ENCODE measurements at places on chromosomes 11 and 22.

- DNase-seq = peak; percentile 76
These were observed 23.5 kb downstream of the MUC6 start for GRCh38 chr11:1012740-1013630.

- DNase-seq = no peak
These were observed 4.1 kb downstream of the WEE1 start for GRCh38 chr11:9577556-9577955.

DNA sequence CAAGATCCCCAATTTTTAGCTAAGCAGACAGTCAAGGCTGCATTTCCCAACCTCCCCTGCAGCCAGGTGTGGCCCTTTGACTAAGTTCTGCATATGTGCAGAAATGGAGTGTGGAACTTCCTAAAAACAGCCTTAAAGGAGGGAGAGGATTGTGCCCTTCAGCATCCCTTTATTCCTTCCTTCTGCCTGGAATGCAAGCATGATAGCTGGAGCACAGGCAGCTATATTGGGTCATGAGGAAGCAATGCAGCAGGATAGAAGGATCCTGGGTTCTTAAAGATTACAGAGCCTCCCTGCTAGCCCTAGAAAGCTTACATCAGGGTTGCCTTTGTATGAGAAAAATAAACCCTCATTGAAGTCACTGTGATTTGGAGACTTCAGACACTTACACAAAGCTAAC lies 29.9 kb downstream of the FADD start:
- DNase-seq = no peak

GRCh38 chr11:1501421-1502167 lies 15.0 kb upstream of the MOB2 start:
- DNase-seq = no peak

DNA sequence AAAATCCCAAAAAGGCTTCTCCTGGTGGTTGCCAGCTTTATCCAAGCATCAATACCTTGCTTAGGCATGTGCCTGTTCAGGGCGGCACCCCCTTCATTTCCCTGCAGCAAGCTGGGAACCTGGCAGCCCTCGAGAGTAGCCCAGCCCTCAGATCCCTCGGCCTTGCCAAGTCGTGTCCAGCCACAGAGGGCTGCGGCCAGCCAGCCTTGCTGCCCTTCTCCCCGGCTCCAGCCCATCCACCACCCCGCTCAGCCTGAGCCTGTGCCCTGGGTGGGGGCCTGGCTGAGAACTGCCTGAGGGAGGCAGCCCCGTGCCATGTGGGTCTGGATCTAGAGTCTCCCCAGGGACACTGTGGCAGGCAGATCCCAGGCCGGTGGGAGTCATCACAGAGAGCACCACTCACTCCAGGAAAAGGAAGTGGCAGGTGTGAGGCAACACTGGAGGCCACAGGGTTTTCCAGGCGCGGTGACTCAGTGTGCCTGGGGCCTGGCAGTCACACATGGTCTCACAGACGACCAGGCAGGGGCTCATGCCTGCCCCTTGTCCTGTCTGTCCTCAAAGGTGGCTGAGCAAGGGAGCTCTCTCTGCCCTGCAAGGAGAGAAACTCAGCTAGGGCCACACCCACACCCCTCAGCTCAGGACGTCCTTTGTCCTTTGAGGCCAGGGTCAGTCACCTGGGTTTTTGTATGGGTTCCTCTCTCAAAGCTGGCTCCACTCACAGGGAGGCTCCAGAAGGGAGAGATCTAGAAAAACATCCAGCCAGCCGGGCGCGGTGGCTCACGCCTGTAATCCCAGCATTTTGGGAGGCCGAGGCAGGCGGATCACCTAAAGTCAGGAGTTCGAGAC lies 12.2 kb upstream of the CDC42BPG start:
- DNase-seq = no peak

- no peak for DNase-seq
These were observed 34.7 kb upstream of the WNT7B start for GRCh38 chr22:46011627-46012181.

DNA sequence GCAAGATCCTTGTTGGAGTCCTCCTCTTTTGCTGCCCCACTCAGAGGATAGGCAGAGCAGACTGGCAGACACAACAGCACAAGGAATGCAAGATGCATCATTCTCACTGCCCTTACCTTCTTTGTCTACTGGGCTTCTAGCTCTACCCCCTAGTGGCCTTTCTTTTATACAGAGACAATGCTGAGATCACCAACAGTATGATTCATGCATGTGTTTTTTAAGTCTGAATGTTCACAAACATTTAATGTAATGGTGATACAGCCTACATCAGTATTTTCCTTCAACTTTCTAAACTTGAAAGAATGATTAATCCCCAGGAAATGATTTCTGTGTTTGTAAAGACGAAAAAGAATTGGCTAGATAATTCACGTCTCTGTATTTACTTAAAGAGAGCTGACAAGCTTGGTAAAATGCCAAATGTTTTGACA lies at the start of gene MMP10:
MMP10 (minus strand) TSS at position 138 of the 428 bp plus-strand sequence; CDS start at position 101, 37 bp downstream.
- DNase-seq = no peak

- no peak for DNase-seq
These were observed 25.6 kb downstream of the TRIM29 start for GRCh38 chr11:120112174-120112796.

GRCh38 chr22:27107386-27107785 lies 450.0 kb downstream of the MIAT start:
- DNase-seq = no peak

DNA sequence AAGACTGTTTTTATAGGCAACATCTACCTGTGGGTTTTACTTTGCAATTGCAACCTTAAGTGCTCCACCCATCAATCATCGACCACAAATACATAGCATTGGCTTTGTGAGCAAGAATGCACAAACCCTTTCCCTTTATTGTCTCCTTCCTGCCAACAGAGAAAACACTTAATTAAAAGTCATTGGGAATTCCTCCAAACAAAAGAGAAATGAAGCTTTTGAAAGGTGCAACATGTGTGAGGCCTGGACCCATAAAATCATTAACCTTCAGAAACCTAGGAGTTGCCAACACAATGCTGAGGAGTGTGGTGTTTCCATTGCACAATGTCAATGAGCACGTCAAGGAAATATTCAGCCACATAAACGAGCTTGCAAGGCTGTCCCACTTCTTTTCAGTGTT lies 223.2 kb downstream of the BLID start:
- no peak for DNase-seq

All from NCI-H510A (cell line).